ENCODE measurements at places on chromosomes 1 and 21.

GRCh38 chr1:233135833-233136232 lies 159.7 kb downstream of the PCNX2 start:
- DNase-seq, result no peak

DNA sequence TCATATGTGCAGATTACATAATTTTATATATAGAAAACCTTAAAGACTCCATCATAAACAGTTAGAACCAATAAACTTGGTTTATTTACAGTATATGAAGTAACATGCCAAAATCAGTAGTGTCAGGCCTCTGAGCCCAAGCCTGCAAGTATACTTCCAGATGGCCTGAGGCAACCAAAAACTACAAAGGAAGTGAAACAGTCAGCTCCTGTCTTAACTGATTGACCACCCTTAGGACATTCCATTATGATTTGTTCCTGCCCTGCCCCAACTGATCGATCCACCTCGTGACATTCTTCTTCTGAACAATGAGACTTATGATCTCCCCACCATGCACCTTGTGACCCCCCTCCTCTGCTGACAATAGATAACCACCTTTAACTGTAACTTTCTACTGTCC lies 630.3 kb downstream of the AMY1C start:
- DNase-seq, result no peak

GRCh38 chr1:85088408-85088784 lies 40.1 kb upstream of the MCOLN3 start:
- DNase-seq, result no peak

GRCh38 chr1:245338485-245338877 lies 183.7 kb downstream of the KIF26B start:
- no peak for DNase-seq

- DNase-seq, result no peak
Observed at GRCh38 chr21:34112316-34113033, 39.1 kb downstream of the MRPS6 start.

- DNase-seq, result peak; percentile 7
Observed at GRCh38 chr1:117146575-117147340, 25.2 kb upstream of the TRIM45 start.

- DNase-seq, result no peak
Observed at GRCh38 chr1:66375125-66375524, 158.8 kb upstream of the SGIP1 start.

DNA sequence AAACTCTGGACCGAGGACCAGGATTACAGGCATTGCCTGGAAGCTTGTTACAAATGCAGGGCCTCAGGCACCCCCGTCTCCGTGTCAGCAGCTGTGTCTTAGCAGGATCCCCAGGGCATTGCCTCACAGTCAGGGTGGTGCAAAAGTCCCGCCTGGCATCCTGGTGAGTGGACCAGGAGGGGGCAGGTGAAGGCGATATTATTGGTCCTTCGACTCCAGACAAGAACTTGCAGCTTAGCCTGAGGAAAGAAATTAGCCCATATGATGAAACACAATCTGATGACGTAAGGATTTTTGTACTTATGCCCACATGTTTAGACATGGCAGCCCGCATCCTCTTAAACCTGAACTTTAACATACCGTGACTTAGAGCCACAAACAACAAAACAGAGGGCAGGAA lies 40.8 kb downstream of the RSPH1 start:
- DNase-seq, result no peak

GRCh38 chr1:233138788-233139585 lies 156.5 kb downstream of the PCNX2 start:
- no peak for DNase-seq

DNA sequence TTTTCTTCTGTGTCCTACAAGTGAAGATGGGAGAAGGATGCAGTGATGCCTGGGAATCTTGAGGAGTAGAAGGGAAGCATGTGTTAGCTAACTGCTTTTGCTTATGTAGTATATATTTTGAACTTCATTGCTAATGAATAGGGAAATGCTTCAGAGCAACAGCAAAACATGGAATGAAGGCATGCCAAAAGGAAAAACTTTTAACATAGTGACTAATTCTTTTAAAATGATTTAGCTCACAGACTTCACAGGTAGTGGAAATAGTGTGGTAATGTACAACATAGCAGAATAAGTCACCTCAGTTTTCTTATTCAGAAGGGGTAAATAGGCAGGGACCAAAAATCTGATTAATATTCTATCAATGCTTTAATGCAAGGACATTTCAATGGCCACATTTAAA lies 95.5 kb downstream of the LYPLAL1 start:
- no peak for DNase-seq

GRCh38 chr21:31151156-31152045 lies 113.1 kb upstream of the KRTAP19-8 start:
- no peak for DNase-seq

DNA sequence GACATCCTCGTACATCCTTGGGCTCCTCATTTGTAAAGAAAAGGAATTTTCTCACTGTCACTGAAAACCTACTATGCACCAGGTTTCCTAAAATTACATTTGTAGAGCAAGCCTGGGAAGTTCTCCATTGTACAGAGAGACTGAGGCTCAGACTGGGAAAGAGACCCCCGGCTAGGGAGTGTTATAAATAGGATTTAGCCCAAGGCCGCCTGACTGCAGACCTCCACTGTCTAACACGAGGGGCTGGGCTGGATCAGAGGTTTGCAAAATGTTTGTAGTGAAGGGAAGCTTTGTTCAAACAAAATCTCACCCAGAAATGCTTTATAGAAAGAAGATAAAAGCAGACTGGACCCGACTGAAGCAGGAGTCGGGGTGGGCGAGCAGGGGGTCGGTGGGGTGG lies 131.3 kb downstream of the ACTL8 start:
- DNase-seq, result no peak

DNA sequence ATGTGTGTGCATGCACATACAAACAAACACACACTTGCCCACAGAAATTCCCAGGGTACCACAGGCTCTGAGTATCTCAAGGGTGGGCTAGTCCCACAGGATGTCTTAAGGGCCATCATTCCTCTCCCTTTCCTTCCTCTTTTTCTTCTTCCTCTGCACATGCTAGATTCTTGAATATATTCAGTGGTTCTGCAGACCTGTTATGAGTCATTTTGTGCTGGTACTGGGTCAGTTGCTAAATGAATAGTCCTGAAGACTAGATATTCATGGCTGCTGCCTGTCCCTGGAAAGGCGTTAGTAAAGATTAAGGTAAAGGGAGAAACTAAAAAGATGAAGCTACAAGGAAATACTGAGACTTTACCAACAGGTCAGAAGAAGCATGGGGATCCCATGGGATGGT lies 256.7 kb upstream of the KIAA0040 start:
- no peak for DNase-seq

DNA sequence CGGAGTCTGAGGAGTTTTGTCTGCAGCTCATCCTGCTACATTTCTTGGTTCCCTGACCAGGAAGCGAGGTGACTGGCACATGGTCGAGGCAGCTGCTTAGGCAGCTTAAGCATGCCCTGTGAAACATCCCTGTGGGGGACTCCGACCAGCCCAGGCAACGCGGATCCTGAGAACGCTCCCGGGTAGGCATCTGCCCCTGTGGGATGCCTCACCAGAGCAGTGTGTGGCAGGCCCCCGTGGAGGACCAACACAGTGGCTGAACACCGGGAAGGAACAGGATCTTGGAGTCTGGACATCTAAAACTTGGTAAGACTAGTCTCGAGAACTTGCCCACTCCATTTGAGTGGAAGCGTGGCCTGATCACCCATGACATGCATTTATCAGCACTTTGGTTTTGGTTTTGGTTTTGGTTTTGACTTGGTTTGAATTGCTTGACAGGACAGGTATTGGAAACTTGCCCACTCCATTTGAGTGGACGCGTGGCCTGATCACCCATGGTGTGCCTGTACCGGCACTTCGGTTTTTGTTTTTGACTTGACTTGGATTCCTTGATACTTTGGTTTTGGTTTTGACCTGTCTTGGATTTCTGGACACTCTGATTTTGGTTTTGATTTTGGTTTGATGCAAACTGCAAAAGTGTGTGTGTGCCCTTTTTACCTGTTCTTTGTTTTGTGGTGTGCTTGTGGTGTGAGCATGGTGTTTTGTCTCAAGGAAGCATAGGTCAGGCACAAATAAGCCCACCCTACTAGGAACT lies 12.2 kb upstream of the NEK2 start:
- DNase-seq, result no peak

Data from NCI-H2081 (cell line).